Nucleus accumbens (tissue), 56 donors: ENCODE measurements at places on chromosomes 4 and X.

DNA sequence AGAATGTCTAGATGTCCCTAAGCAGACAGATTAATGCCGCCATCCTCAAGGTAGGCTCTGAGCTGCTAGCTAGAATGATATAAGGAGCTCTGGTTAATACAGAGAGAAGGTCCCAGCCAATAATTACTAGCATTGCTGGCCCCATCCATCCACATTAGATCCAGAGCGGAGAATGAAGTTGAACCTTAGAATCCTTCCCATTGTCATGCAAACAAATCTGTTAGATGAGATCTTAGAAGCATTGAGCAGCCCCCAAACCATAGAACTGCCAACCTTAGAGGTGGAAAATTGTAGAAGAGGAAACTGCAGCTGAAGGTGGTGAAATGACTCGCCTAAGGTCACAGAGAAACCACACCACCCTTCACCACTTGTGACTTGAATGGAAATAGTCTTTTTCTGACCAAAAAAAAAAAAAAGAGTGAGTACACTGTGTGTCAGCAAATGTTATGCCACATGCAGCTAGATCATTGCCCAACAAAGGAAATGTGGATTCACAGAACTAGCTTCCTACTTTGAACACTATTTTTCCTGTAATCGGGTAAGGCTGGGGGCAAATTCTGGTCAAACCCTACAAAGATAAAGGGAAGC, 162.1 kb downstream of the SMIM20 start:
- no peak for DNase-seq

DNA sequence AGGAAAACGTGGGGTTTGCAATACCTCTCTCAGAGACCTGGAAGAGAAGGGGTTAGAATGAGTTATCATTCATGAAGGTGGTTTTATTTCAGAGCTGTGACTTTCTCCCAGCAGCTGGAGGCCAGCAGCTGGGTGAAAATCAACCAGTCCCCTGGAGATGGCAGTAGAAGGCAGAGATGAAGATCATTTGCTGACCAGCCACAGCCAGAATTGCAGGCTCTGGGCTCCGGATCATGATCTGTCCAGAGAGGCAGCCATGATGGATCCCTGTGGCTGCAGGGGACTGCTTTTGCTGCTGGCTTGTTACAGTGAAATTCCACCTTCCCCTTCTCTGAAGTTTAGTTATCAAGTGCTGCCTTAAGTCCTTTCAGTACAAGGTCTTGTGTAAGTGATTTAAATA, 46.9 kb upstream of the TAB3 start:
- DNase-seq: no peak

GRCh38 chr4:101103381-101104142, 243.8 kb downstream of the PPP3CA start:
- no peak for DNase-seq

- no peak for DNase-seq
Observed at GRCh38 chr4:82553020-82553419, 8.8 kb downstream of the TMEM150C start.

DNA sequence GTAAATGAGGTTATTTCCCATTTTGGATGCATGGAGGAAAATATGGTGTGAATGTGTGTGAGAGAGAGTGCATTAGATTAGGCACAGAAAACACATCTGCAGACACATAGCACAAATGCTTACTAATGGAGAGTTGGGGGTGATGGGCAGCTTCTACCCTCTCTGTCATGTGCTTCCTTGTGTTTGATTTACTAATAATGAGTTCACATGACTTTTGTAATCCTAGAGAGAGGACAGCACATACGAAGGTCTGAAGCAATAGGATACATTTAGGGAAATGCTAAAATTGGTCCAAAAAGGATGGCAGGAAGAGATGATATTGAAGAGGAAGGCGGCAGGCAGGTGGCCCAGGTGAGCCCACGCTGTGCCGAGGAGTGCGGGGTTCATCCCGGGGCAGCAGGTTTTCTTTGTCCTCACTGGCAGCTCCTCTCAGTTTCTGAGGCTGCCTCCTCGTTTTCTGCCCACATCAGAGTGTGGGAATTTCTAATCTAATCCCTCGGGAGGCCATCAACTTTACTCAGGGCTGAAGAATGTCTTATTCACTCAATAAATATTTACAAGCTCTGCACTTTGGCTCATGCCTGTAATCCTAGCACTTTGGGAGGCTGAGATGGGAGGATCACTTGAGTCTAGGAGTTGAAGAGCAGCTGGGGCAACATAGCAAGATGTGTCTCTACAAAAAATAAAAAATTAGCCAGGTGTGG, 15.9 kb upstream of the MAP9 start:
- DNase-seq: no peak

DNA sequence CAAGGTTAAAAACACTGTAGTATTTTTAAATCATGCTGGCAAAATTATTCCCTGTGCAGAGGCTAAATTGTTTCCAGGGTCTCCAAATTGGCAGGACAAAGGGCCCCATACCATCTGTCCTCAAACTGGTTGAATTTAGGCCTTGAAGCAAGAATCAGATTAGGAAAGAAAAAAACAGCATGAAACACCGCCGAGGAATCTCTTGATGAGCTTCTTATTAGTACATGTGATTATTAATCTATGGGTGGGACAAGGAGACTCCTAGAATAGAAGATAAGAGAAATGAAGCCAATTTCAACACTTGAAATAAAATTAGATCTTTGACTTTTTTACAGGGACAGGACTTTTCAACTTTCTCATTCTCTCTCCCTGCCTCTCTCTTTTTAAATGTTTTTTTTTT, 7.1 kb upstream of the CLNK start:
- no peak for DNase-seq

GRCh38 chr4:172207258-172207657, 394.1 kb downstream of the GALNTL6 start:
- DNase-seq: no peak

- no peak for DNase-seq
Observed at GRCh38 chr4:1556541-1557220, 127.4 kb downstream of the FAM53A start.

DNA sequence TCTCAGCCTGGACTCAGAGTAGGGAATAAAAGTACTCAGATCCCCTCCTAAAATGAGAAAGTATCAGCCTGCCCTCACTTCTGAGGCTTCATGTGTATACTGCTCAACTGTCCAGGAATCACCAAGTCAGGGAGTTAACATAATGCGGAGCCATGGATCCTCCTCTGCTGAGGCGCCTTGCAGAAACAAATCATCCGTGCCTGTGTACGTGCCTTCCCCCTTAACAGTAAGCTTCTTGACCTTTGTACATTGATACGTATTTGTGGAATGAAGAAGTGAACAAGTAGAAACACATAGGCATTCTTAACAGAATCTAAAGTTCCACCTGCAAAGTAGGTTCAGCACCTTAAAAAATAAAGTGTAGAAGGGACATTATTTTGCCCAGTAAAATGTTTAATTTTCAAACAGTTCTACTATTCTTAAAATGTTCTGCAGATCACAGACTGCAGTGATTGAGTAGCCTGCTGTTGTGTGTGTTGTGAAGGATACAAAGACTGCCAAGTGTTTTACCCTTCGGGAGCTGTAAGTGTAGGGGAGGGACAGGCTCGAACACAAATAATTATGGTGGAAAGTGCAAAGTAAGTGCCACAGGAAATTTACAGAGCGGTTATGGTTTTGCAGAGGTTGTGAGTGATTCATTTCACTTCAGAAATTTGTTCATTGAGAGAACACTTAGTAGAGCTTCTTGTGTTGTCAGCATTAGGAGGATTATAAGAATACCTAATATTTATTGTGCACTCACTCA, 61.9 kb downstream of the ARHGAP10 start:
- DNase-seq: no peak

DNA sequence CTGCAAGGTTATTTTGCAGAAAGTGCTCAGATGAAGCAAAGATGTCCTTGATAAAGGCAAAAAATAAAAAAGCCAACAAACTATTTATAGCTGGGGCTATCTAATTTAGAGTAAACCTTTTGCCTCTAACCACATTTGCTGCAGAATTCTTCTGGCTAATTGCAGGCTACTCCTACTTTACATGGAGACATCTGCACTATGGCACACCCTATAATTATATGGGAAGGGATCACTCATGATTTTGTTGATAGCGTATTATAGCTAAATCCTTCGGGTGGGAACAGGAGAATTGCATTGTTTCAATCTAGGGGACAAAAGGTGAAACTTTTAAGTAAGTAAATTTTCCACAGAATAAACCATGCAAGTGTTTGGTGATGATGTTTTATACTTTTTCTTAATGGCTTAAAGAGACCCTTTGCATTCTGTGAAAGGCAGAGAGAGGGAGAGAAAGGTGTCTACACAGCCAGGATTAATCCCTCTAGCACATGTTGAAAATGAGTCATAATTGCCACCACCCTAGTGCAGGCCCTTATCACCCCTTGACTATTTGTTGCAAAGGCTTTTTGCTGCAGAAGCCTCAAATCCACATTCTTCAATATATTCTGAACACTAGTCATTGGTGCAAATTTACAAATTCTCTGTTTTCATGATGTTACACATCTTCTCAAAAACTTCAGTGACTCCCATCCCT, 221.3 kb upstream of the BMP3 start:
- no peak for DNase-seq

GRCh38 chr4:98446499-98447375, 185.6 kb downstream of the RAP1GDS1 start:
- DNase-seq: no peak

DNA sequence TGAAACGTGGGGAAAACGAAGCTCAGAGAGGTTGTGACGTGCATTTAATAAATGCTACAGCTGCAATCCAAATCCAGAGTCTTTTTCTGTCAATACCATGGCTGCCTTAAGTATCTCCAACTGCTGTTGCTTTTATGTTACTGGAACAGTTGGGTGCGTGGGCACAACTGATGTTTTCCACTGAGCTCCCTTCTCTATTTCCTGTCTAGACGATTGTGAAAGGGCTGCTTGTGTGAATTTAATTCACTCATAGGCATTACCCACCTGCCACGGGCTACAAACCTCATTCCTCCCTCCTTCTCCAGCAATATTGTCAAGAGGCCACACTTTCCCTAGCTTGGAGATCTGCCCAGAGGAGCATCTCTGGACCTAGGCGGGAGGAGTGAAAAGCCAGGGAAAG, 526.0 kb downstream of the MID1IP1 start:
- no peak for DNase-seq

- DNase-seq: no peak
Observed at GRCh38 chrX:74297766-74298165, 6.2 kb upstream of the ZCCHC13 start.

- DNase-seq: no peak
Observed at GRCh38 chr4:156290811-156291210, 337.1 kb upstream of the CTSO start.

DNA sequence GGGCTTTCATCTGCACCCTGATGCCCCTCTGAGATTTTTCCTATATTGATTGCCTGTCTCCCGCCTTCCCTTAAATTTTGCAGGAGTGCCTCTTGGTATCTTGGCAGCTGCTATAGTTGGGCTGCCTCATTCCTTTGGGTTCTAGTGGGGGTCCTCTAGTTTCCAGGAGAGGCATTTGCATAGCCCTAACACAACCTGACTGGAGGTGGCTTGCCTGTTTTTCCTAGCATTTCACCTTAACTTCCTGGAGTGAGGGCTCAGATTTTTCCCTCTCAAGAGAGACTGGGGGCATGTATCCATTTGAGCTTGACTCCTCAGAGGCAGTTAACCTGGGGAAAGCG, 46.0 kb downstream of the UGT2A3 start:
- DNase-seq: no peak
